Brain (organoid and tissue), 16 donors: ENCODE measurements at places on chromosomes 6 and 20.

DNA sequence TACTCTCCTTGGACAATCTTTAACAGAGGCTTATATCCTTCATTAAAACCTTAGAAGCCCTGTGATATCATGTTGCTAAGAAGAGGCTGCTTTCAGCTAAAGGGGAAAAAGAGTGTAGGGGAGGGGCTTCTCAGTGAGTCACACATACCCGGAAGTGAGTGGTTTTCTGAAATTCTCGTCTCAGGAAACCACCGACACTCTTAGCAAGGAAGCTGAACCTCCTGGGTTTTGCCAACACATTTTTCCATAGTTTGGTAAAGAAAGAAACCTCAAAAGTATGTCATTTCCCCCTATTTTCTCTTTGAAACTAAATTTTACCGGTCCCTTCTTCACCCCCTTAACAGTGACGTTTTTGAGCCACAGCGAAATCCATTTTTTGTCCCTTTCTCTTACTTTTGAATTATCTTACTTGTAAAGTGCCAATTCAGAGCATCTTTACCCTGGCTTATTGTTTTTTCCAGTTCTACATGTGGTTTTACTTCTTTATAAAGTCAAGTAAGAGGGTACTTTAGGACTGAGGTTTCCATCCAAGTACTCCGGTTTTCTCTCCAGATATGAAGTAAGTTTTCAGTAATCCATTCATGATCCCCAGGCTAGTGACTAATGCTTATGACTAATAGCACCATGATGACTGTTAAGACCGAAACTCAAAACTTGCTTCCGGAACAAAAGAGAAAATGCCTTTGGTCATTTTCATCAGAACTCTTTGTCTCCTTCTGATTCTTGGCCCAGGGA, 219.3 kb downstream of the ARHGAP18 start:
- no peak for DNase-seq

DNA sequence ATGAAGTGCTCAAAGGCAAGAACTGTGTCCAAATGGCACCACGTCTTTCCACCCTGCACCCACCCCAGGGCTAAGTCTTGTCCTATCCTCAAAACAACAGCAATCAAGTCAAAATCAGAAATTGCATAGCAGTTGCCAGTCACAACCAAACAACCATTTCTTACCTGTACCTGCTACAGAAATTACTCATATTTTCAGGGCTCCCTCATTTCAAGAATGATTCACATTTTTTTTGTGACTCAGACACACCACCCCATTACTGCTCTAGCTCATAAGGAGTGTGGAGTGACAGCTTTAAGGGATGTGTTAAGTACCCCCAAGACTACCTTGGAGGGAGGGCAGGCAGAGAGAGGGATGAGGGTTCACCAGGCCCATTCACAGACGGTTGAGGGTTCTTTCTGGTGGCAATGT, 111.7 kb downstream of the TRERF1 start:
- no peak for DNase-seq

DNA sequence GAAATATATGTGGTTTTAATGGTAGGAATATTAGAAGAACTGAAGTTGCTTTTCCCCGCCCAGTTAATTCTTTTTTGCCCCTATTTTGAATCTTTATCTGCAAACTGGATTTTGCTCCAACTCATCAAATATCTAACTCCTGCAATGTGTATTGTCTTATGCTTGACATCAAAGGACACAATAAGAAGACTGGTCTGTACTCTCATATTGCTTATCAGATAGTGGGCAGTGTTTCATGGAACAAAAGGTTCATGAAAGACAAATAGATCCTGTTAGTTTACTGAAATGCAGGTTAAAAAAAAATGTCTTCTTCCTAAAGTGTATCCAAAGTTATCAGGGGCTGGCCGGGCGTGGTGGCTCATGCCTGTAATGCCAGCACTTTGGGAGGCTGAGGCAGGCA, 27.7 kb upstream of the GTF3C6 start:
- no peak for DNase-seq

GRCh38 chr20:36461600-36462439, 79.5 kb upstream of the MYL9 start:
- peak; percentile 65 for DNase-seq

- DNase-seq, result no peak
Measured at GRCh38 chr20:51536116-51537069, 6.1 kb downstream of the NFATC2 start.

DNA sequence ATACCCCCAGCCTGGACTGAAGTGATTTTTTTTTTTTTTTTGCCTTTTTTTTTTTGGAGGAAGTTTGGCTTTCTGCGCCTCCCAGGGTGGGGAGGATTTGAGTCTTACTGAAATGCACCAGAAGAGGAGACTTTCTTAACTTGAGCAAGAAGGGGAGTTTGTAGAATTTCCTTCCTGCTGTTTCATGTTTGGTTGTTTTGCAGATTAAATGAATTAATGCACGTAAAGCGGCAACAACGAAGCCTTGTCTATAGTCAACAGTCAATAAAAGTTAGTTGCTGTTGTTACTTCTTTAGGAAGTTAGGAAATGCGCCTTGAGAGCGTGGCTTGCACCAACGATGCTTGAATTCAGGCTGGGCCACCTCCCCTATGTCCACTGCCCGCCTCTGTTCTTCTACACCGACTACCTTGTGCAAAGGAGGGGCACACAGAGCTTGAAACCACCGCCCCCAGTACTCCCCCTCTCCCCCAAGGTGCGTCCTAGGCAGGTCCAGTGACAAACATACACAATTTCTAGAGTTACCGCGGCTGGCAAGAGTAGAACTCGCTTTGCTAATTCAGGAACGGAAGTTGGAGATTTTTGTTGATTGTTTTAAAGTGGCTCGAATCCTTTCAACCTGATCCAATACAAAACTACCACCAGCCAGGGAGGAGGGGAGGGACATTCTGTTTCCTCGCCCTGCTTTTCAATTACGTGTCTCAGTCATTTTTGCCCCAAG, 830 bp upstream of the CYP24A1 start:
- no peak for DNase-seq

DNA sequence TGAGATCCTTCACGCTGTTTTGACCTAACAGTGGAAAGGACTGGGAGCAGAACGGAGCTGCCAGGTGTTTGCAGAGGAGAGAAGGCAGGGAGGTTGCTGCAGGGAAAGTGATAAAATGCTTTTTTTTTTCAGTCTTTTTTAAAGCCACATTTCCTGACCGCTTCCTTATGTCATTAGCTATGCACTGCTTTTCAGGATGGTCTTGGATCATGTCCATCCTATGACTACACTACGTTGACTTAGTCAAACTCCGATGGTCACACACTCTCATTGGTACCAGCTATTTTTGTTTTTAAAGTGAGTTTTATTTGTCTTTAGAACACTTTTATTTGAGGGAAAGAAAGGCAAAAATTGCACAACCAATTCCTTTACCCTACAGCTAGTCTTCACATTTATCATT, 89.2 kb upstream of the EXOC2 start:
- DNase-seq, result no peak

GRCh38 chr20:22924949-22925612, 110.0 kb upstream of the SSTR4 start:
- no peak for DNase-seq
